Fibroblast of mammary gland (primary cell): ENCODE measurements at places on chromosomes 2 and 18.

GRCh38 chr2:38095996-38096861 is 20.3 kb upstream of the CYP1B1 start:
- DNase-seq: peak; percentile 68

DNA sequence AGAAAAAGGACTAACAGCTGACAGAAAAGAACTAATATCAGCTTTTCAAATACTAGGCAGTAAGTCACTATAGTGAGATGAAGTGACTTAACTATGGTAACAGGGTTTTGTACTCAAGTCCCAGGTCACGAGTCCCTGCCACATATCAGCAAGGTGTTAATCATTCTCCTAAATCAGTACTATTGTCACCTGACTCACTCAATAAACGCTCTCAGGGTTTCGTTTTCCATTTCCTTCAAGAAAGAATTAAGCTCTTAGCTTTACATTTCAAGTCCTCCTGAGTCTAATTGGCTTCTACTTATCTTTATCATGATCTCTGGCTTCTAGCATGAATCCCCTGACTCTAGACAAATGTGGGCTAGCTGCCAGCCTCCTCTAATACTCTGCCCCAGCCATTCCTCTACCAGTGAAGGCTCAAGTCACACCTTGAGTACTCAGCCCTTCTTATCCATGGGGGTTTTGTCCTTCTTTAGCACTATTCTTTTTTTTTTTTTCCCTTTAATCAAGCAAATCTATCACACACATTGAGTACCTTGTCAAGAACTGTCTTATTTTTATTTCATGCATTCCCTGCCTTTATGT is 20.0 kb downstream of the BUB1 start:
- no peak for DNase-seq

DNA sequence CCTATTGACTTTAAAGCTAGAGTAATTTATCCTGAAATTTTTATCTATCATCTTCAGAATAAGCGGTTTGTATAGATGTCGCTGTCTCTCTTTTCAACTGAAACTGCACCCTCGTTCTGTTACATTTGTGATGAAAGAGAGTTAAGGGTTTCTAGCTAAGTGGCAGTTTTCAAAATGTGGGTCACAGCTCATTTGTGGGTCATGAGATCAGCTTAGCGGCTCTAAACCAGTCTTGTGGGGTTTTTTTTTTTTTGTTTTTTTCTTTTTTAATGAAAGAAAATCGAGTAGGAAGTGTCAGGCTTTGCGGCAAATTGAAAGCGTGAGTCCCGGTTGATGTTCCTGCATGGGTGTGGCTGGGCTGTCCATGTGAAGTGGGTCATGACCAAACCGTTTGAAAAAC is 31.2 kb downstream of the SALL3 start:
- no peak for DNase-seq

- peak; percentile 41 for DNase-seq
Observed at GRCh38 chr2:183024339-183025095, 13.7 kb downstream of the NCKAP1 start.

DNA sequence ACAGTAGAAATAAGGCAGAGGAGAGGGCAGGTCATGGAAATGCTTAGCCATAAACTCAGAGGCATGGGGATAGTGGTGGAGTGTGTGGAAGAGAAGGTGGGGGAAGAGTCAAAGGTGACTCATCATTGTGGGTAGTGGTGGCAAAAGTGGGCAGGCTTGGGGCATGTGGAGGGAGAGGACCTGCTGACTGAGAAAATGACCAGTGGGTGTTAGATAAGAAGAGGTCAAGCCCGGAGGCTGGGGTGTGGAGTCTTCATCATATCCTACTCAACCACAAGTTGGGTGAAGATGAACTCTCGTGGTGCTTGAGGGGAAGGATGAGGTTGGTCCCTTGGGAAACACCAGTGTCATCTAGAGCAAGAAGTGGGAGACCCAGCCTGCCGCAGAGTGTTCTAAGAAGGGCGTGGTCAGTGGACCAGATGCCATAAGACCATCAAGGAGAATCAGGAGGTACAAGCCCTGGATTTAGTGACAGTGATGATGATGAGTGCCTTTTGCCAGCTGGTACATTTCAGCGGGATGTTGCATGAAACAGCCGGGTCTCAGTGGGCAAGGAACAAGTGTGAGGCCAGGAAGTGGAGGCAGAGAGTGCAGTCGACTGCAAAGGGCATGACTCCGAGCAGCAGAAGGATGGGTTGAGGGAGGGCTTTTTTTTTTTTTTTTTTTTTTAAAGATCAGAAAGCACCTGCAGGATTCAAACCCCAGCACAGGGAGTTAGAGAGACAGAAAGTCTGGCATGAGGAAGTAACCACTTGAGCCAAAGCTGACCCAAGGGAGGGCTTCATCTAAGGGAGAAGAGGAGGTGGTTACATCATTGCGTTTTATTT is 122.6 kb upstream of the SPRED2 start:
- DNase-seq: peak; percentile 35

DNA sequence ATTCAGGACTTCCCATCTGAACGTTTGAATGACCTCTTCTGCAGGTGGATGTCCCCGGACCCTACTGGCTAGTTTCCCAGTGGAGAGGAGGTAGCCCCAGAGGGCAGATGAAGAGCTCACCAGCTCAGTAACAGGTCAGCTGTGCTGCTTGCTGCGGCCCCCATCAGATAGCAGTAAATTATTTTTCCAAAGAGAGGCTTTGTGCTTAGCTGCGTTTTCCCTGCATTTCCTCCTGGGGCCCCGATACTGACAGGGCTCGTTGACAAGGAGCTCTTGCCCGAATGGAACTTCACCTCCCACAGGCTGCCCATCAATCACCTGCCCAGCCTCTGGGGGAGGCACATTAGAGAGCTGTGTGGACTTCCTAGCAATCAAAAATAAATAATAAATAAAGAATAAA is 185.8 kb downstream of the DOK6 start:
- DNase-seq: no peak

GRCh38 chr2:26952374-26952773 is 18.1 kb upstream of the MAPRE3 start:
- no peak for DNase-seq

DNA sequence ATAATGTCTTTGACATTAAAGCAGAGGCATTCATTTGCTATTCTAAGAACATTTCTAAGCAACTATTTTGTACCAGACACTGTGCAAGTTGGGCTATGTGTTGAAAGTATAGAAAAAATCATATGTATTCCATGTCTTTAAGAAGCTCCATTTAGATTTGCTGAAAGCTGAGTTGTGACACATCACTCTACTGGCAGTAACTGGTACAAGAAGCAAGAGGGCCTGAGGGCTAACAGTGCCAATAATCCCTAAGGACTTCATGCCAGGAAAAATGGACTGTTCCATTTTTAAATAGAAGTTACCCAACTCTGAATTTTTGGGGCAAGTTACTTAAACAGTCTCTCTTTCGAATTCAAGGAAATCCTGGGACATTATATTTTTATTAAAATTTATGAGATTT is 178.7 kb downstream of the SRBD1 start:
- DNase-seq: no peak

DNA sequence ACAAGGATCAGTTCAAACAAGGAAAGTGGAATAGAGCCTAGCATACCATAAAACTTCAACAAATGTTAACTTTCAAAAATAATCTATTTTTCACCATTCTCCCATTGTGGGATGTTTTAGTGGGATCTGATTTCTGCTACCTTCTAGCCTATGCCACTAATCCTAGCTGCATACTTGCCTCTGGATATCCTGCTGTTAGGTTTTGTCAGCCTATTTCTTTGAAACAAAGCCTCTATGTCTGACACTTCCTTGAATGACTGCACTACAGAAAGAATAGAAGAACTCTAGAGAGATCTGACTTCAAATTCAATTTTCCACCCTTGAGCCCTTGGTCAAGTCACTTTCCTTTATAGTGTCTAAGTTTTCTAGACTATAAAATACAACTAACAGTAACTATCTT is 291.5 kb downstream of the PTH2R start:
- no peak for DNase-seq

GRCh38 chr2:158464426-158465281 is 7.9 kb downstream of the PKP4 start:
- peak; percentile 18 for DNase-seq

GRCh38 chr18:63363951-63364350 is 3.1 kb downstream of the KDSR start:
- no peak for DNase-seq

DNA sequence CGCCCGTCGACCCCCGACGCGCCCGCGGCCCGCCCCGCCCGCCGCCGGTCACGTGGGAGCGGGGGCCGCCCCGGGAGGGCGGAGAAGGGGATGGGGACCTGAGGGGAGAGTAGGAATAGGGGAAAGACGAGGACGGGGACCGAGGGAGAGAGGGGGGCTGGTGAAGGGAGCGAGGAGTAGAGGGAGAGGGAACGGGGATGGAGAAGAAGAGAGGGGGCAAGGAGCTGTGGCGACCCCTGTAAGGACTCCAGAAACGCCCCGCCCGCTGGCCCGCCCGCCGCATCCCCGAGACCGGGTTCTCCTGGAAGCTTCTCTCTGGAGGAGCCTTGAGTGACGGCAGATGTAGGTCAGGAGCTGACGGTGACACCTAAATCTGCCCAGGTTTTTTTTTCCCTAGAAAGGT is 615 bp downstream of the ADNP2 start:
- DNase-seq: peak; percentile 48

- no peak for DNase-seq
Observed at GRCh38 chr2:219289195-219289536, 10.0 kb downstream of the DNAJB2 start.

GRCh38 chr2:154264024-154264423 is 392.3 kb downstream of the GALNT13 start:
- DNase-seq: no peak

DNA sequence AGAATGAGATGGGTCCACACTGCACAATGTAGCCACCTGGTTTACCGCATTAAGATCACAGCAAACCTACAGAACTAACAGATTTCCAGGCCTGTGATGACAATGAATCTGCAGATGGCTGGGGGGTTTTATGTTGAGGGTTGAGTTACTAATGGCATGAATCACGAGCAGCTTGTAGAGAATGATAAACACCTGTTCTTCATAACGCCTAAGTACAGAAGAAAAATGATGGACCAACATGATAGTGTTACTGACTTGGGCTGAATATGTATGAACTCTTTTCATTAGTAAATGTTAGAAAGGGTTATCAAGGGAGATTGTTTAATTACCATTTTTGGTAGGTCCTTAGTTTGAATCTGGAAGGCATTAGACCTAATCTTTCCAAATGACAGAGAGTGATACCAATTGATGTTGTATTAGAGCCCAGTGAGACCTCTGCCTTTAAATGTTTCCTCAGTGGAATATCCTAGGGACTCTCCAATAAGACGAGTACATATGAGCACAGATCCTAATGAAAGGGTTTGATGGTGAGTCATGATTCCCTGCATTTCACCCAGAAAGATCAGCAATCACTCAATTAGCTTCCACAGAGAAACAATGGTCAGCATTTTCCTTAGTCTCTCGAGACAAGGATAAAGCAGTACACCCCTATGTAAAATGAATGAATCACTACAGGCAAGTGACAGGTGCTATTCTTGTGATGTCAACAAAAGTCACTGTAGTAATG is 243.8 kb downstream of the DLGAP1 start:
- DNase-seq: no peak

DNA sequence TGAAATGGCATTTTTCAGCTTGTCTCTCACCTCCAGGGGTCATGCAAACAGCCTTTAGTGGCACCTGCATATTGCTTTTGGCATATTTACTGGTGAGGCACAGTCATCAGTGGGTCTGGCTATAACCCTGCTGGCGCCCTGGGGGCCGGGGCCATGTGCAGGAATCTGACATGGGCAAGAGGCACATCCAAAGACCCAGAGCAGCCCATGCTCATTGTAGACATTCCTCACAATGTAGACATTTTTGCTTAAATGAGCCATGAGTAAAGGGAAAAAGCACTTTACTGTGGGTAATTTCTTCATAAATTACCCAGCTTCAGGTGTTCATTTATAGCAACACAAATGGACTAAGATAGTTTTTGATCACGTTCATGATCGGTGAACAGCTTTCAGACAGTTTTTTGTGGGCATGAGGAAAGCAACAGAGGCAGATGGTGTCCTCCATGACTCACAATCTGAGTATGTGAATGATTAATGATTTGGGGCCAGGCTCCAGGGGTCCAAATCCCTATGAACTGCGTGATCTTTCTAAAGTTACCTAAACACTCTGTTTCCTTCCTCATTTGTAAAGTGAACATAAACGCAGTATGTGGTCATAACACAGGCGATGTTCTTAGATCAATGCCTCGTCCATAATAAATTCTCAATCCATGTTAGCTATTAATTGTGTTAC is 85.8 kb downstream of the LIPG start:
- DNase-seq: peak; percentile 83

- DNase-seq: no peak
Observed at GRCh38 chr2:25981596-25982272, 563 bp downstream of the KIF3C start.

GRCh38 chr18:45353530-45353929 is 261.7 kb upstream of the SLC14A2 start:
- DNase-seq: peak; percentile 17

DNA sequence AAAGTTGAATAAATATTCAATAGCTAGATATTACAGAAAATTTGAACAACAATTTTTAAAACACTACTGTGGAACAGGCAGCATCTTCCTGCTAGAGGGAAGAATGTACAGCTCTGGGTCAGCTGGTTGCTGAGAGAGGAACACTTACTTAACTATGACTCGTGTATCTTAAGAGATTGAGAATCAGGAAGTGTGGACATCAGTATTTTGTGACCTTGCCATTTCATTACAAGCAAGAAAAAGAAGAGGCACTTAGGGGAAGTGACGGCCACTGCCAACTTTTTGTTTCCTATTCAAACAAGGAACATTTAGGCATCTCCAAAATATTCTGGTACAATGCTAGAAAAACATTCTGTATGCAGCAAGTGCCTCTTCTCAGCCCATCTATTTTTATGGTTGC is 45.9 kb downstream of the ITPRID2 start:
- peak; percentile 48 for DNase-seq

GRCh38 chr2:37683241-37683640 is 11.8 kb upstream of the CDC42EP3 start:
- DNase-seq: no peak

GRCh38 chr2:137521653-137522619 is 442.3 kb upstream of the HNMT start:
- DNase-seq: no peak

GRCh38 chr18:9642799-9643462 is 28.6 kb upstream of the PPP4R1 start:
- DNase-seq: no peak

DNA sequence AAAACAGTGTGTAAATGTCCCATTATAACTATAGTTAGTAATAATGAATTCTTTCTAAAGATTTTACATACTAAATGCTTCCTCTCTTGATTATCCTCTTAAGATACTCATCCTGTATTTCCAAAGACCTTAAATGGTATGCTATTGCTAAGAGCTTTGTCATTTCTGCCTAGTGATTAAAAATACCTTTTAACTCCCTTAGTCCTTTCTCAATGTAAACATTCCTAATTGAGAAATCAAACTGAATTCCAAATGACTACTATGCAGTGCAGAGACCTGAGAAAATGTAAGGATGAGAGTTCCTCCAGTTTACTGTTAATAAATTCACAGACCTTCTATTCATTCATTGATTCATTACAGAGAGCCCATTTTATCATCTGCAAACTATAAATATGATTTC is 86.9 kb downstream of the SOS1 start:
- peak; percentile 37 for DNase-seq
